ENCODE measurements at places on chromosomes 12 and 14. TPM values are rescaled to one million over a fixed set of nuclear protein-coding genes. Genes with fewer than 3 reads are reported as not detected.

TESPA1 gene
- polyA plus RNA-seq: 1.5 TPM

TAS2R20 gene
- 1.3 TPM for polyA plus RNA-seq

GALNT9 gene
- polyA plus RNA-seq: 1.5 TPM

TMEM52B gene
- 0.23 TPM for polyA plus RNA-seq

FAM222A gene
- polyA plus RNA-seq: 11.0 TPM

DPF3 gene
- polyA plus RNA-seq: 4.5 TPM

DDX24 gene
- 84.8 TPM for polyA plus RNA-seq

GTF2A1 gene
- polyA plus RNA-seq: 19.8 TPM

NR4A1 gene
- 32.8 TPM for polyA plus RNA-seq

HELB gene
- polyA plus RNA-seq: 3.0 TPM

TAS2R43 gene
- polyA plus RNA-seq: 0.27 TPM

FAM90A1 gene
- 1.0 TPM for polyA plus RNA-seq

CCNB1IP1 gene
- polyA plus RNA-seq: 58.8 TPM

ZNF740 gene
- polyA plus RNA-seq: 28.3 TPM

WDHD1 gene
- 7.9 TPM for polyA plus RNA-seq

GRCh38 chr12:51887476-51888315 is at the start of gene ANKRD33:
TSS of gene ANKRD33 (plus strand) at chr12:51888103. CDS start at chr12:51888187, 84 bp downstream.
- no peak for DNase-seq

DNA sequence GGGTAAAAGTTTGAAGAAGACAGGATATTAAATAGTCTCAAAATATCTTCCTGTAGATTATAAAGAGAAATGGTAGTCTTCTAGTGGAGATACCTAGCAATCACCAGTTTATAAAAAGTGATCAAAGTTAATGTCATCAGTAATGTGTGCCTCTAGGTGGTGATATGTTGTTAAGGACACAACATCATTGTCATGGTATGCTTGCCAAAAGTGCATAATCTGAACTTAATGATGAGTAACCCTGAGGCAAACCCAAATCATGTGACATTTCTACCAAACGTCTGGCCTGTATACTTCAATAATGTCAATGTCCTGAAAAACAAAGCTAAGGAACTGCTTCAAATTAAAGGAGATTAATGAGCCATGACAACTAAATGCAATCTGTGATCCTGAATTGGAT is 214.7 kb downstream of the PHLDA1 start:
- DNase-seq: no peak

DNA sequence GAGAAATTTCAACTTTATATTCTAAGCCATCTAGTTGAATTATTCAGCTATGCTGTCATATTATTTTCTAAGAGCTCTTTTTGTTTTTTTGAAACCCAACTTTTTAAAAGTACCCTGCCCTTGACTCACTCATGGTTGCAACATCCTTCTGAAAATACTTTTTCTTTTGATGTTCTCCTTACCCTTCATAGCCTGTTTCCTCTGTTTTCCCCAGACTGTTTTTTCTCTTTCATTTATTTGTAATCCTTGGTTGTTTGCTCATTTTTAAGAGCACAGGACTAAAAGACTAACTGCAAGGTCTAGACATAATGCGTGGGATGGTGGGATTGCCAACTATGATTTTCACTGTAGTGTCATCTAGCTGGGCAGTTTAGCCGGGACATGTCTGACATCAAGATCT is 21.2 kb upstream of the CDKL1 start:
- no peak for DNase-seq

DNA sequence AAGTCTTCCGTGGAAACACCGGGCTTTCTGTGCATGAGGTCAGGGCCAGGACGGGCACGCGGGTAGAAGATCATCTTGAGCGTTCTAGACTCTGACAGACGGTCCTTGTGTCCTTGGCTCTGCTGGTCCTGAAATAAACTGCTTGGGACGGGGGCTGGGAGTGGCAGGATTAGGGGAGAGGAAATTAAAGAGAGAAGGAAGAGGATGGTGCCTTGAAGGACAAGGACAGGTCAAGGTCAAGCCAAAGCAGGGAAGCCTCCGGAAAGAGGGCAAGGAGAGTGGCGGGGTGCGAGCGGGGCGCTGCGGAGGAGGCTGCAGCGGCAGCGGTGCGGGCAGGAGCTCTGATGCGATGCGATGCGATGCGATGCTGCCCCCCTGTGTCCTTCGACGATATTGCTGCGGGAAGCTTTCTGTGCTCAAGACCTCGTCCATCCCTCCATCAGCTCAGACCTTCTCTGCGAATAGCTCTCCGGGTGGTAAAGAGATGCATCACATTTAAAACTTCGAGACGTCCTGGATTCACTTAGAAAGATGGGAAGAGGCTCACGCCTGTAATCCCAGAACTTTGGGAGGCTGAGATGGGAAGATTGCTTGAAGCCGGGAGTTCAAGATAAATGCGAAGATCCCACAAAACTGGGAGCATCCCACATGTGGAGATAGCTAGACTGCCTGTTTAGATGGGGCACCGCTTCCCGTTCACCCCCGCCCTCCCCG is 110.1 kb upstream of the TMEM132D start:
- DNase-seq: peak; percentile 50

DNA sequence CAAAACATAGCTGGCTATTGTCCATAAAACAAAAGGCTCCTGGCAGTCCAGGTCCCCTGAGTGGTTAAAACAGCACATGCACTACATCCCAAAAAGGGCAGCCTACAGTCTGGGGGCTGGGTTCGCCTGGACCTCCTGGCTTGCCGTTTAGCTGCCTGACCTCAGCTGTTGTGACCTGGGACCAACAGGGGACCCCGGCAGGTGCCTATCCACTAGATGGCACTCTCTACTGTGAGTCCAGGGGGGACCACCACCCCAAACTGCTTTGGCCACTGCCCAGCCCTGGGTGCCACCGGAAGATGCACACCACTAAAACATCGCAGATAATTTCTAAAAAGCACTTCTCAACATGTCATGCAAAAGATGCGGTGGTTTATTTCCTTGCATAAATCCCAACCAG is 2.9 kb upstream of the RTL1 start:
- no peak for DNase-seq

GRCh38 chr14:75645056-75645455 is 15.6 kb downstream of the ERG28 start:
- DNase-seq: no peak

DNA sequence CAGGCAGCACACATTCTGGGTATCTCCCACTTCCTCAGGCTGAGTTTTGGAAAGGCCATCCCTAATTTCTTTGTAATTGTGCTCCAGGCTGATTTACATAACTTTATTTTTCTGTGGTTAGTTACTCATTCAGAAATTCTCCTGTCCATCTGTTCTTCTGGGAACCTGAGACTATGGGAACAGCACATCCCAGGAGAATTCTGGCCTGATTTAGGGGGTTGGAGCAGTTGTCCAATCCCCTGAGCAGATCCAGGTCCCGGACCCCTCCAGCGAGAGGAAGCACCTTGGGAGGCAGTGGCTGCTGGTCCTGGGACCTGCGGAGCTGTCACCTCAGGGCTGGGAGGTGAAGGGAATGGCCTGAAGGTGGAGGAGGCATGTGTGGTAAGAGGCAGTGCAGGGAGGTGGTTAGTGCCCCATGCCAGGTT is 40.4 kb downstream of the TSPAN9 start:
- DNase-seq: no peak

DNA sequence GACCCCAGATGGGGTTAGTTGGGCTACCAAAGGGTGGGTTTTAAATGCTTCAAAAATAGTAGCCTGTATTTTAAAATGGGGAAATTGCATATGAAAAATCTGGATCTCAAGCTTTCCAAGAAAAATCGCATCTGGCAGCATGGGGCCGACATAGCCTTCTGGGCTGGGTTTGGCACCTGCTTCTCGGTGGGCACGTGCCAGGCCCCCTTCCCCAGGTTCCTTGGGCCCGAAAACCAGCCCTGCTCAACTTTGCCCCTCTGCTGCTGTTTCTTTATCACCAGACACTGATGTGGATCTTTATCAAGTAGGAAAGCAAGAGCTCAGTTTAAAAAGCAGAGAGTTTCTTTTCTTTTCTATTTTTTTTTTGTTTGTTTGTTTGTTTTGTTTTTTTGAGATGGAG is 95.1 kb downstream of the DICER1 start:
- DNase-seq: no peak

DNA sequence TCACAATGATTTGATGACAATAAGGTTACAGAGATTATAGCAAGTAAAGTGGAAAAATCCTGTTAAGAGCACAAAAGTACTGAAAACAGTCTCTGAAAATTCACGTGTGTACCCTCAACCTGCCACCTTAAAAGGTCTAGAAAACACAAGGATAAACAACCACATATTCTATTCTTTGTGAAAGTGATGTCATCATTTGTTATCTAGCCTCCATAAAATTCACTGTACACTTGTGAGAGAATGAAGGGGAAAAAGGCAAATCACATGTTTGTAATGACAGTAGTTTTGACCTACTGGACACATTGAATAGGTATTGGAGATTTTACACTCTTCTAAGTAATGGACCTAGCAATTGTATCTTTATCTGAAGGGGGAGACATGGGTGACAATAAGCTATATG is 4.0 kb downstream of the PTGDR start:
- DNase-seq: no peak

DNA sequence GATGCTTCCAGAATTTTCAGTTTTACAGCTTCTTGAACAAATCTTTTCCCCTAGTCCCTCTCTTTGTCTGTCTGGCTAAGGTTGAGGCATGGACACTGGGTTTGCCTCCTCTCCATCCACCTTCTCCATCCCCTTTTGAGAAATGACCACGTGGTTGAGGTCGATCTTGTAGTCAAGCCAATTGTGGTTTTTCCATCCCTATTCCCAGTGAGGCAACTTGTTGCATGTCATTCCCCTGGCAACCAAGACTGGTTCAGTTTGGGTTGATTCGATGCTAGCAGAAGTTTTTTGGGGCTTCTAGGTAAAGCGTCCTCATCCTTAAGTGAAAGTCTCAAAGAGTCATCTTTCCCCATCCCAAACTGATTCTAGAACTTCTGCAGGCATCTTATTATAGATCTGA is 300.8 kb downstream of the APAF1 start:
- DNase-seq: no peak

GRCh38 chr12:89393551-89394121 is 41.3 kb upstream of the DUSP6 start:
- DNase-seq: no peak

GRCh38 chr12:121189131-121189530 is 20.8 kb upstream of the P2RX4 start:
- no peak for DNase-seq

- DNase-seq: no peak
Observed at GRCh38 chr14:23430723-23431085, 4.8 kb downstream of the MYH7 start.

DNA sequence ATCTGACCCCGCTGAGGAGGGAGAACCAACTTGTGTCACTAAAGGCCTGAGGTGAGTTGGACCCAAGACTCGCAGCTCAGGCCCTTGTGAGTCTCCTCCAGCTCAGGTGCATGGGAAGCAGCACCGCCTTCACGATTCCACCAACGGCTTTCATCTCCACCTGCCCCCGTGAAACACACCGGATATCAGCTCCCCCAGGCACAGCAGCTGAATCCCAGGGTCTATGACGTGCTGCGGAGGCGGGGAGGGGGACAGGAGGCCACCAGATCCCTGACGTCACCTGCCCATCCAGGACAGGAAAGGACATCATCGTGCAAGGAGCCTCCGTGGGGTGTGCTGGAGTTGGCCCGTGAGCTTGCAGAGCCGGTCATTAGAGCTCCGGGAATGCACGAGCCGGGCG is 18.5 kb upstream of the SFSWAP start:
- DNase-seq: no peak

DNA sequence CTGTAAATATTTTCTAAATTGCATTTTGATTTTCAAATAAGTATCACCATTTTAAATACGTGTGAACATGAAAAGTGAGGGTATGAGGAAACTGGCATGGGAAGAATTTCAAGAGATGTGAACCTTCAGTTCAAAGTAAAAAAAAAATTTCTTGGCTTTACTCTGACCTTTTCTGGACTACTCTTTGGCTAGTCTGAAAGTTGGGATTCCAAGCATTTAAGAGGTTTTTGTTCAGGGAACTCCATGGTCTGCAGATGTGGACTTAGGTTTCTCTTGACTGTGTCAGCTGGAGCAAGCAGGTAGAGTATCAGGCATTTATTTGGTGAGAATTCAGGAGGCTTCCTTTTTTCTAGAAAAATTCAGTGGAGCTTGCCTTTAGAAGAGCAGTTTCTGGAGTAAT is 311.6 kb downstream of the LRIG3 start:
- DNase-seq: no peak

DNA sequence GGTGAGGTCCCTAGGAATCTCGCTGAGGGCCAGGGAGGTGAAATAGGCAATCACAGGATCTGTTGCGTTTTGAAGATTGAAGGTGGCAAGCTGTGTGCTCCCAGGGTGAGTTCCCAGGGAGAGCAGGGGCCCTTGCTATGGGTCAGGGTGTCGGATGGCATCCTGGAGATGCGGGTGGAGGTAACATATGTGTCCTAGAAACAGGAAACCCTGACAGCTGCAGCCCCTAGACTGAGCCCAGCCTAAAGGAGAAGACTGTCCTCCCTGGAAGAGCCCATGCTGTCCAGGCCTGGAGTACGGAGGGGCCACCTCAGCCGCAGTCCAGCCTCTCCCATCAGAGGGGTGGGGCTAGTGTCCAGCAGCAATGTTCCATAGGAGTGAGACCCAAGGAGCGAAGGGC is 194.2 kb downstream of the NTF3 start:
- no peak for DNase-seq

- no peak for DNase-seq
Observed at GRCh38 chr14:32809255-32809654, 129.4 kb upstream of the NPAS3 start.
